ENCODE measurements at places on chromosomes 2 and 18.

DNA sequence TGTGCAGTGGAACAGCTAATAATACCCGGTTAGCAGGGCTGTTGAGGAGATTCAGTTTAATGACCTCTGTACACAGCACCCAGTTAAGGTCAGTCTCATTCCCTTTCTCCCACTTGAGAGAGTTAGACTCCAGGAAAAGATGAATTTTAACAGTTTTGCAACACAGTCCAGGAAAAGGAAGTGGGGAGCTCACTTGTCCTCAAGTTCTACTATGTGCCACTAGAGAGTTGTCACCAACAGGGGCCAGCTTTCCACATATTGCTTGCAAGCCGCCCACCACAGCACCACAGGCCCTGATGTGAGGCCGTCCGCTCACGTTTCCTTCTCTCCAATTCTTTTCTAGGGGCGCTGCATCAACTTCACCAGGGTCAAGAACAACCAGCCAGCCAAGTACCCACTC, 142.1 kb downstream of the GFPT1 start:
- no peak for DNase-seq

DNA sequence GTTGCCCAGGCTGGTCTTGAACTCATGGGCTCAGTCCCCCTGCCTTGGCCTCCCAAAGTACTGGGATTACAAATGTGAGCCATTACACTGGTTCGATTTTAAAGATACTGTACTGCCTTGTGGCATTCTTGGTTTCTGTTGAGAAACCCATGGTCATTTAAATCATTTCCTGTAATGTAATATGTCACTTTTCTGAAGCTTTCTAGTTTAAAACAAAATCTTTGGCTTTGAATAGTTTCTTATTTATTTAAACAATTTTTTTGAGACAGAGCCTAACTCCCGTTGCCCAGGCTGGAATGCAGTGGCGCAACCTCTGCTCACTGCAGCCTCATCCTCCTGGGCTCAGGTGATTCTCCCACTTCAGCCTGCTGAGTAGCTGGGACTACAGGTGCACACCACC, 8.9 kb downstream of the ZNF512 start:
- DNase-seq, result no peak

GRCh38 chr2:190882856-190883582, 2.4 kb downstream of the GLS start:
- no peak for DNase-seq

DNA sequence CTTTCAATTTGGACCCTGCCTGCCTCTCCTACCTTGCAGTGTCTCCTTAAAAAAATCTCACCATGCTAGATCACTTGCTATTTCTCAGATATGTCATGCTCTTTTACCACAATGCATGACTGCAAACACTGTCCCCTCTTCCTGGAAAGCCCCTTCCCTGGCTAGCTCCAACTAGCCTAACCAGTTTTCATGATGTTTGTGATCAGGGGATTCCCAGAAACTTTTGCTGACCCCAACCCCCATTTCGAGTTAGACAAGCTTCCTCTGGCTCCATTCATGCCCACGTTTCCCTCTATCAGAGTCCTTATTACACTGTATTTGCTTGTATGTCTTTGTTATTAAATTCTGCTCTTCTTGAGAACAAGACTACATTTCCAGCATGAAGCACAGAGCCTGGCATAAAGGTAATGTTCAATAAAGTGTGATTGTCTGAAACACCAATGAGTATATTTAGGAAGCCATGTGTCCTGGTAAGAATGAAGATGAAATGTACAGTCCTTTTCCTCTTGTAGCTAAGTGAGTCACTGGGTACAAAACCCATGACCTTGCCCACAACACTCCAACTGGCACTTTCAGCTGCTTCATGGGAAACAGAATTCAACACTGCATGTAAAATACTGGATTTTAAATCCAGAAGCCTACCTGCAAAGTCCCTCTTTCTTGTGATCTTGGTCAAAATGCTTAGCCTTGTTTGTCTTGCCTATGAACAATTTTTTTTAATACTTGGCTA, 62.0 kb upstream of the ATL2 start:
- no peak for DNase-seq

DNA sequence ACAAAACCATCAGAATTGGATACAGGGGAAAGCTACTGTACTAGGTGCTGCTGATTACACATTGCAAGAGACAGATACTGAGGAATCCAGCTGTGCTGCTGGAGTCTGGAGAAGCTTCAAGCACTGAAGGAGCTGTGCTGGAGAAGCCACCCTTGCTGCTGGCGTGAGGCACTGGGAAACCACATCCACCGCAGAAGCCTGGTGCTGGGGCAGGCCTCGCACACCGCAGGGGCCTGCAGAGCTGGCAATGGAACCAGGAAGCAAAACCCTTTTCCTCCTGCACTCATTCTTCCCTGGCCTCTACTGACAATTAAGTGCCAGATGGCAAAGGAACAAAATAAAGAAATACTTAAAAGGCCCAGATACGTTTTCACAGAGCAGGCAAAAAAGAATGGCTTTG, 94.4 kb upstream of the MSH6 start:
- DNase-seq, result no peak

GRCh38 chr2:676647-677055, 555 bp downstream of the TMEM18 start:
- peak; percentile 99 for DNase-seq

DNA sequence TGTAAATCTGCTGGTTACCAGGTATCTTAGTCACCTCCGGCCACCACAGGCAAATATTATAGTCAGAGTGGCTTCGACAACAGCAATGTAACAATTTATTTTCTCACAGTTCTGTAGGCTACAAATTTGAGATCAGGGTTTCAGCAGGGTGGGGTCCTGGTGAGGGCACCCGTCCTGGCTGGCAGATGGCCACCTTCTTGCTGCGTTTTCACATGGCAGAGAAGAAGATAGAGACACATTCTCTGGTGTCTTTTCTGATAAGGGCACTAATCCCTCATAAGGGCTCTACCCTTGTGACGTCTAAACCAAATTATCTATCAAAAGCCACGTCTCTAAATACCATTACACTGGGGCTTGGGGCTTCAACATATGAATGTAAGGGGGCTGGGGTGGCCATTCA, 843.2 kb upstream of the FANCL start:
- no peak for DNase-seq

- no peak for DNase-seq
Measured at GRCh38 chr2:232731470-232731869, 34.3 kb downstream of the GIGYF2 start.

DNA sequence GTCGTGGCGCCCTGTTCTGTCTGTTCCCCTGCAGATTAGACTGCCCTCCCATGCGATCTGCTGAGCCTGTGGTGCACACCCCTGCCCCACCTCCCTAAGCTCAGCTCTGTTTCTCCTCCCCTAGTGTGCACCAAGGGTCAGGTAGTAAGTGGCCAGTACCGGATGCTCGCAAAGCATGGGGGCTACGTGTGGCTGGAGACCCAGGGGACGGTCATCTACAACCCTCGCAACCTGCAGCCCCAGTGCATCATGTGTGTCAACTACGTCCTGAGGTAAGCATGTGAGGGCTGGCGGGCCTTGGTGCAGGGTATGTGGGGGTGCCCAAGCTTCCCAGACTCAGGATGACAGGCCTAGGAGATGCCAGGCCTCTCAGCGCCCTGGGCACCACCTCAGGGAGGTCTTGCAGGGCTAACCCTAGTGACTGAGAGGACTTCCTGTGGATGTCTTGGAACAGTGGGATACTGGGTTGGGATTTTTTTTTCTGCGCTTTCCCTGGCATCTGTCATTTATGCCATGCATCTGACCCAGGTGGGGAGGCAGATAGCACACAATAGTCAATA, 78.4 kb downstream of the EPAS1 start:
- DNase-seq, result no peak

GRCh38 chr2:28621172-28622100, 125.6 kb downstream of the PLB1 start:
- peak; percentile 84 for DNase-seq

GRCh38 chr2:223262946-223263345, 211.0 kb downstream of the KCNE4 start:
- DNase-seq, result no peak

DNA sequence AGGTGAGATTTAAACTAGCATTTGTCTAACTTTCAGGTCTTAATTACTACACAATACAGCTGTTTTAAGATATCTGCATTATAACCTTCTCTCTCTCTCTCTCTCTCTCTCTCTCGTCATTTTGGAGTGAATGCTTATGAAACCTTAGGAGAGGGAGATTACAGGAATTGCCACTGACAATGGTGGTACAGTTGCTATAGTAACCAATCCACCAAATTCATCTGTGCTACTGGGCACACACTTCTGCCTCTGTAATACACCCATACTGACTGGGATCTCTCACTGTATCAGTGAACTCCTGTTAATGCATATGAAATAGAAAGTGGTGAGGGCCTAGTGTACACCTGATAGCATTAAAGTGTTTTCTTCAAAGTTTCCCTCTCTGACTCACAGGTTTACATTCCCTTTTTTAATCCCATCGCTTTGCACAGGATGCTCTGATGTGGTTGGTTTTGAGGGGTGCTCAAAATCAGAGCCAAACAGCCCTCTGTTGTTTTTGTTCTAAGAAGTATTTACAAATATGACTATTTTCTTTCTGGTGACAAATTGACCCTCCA, 13.1 kb downstream of the KLHL14 start:
- DNase-seq, result no peak

GRCh38 chr2:122707224-122707824, 951.9 kb downstream of the TSN start:
- no peak for DNase-seq

DNA sequence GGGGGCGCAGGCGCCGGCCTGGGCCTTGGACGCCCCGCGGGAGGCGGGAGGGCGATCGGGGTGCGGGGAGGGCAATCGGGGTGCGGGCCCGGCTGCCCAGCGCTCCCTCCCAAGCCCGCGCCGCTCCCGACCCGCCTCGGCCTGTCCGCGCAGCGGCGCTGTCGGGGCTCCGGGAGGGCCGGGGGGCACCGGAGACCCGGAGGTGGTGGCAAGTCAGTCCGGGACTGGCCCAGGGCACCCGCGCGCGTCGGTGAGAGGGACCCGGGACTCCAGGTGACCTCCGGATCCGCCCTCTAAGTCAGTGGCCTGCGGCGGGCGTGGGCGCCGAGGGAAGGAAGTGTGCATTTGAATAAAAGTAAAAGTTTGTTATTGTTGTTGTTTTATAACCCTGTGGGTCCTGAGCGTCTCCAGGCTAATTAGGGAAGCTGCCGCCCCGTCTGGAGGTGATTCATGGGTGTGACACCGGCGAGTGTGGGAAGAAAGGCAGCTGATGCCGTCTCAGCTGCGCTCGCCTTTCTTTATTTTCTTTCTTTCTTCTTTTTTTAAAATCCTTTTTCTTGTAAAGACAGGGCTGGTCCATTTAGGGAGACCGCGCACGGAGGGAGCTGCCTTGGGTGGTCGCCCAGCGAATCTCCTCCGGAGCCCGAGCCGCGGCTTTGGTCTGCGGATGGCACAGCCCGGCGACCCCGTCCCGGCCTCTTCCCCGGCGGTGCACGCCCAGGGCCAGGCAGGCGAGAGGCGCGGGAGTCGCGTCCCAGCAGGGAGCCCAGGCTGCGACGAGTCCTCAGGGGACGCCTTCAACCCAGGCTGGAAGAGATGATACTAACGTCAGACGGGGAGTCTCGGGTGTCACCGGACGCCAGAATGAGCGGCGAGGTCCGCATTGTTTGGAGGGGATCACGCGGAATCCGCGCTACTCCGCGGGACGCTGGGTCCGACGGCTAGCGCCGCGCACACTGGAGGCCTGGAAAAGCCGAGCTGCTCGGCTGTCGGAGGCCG, 627 bp upstream of the CRACDL start:
- DNase-seq, result no peak

GRCh38 chr2:25088817-25089516, 47.1 kb downstream of the EFR3B start:
- DNase-seq, result no peak

- no peak for DNase-seq
Measured at GRCh38 chr2:10810202-10811161, 2.1 kb downstream of the PDIA6 start.

DNA sequence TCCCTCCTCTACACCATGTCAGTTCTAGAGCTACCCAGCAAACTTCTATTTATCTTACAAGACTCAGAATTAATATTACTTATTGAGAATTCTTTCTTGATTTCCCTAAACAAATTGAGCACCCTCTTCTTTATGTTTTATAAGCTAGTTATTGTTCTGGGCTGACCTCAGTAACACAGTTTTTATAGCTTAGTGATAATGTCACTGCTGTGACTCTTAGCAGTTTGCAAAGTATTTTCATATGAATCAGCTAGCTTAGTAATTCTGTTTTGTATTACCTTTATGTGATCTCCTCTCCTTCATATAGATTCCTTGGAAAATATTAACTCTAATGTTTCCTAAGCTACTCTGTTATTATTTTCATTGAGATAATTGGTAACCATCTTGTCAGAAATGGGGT, 114.9 kb downstream of the PMS1 start:
- no peak for DNase-seq

- no peak for DNase-seq
Measured at GRCh38 chr2:80154231-80154915, 150.2 kb downstream of the LRRTM1 start.

Measured in heart right ventricle (tissue), 16 donors.